ENCODE measurements at places on chromosomes 12 and 14.
A peak's percentile ranks its signal among the peaks of the same experiment; 100 is the strongest.

DNA sequence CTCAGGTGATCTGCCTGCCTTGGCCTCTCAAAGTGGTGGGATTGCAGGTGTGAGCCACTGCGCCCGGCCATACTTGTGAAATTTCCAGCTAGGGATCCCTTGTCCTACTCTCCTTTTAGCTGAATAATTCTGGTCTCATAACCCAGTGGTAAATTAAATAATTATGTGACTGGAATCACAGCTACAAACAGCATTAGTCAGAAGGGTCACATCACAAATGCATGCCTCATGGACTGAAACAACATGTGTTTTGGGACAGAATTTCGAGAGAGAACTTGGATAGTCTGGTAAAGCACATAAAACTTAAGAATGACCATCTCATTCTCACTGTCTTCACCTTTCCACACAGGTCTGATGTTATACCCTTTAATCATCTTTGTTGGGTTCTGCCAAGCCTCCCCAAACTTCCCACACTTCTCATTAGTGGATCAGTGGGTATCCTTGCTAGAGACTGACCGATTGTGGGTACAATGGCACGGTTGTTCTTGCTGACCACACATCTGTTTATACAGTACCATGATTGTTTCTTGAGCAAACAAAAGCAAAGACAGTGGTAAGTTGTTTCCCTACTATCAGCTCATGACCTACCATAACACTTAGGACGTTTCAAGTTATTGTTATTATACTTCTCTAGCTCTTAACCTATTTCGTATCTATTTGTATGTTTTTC lies 5.1 kb downstream of the GPRC5D start:
- no peak for DNase-seq

- no peak for DNase-seq
Measured at GRCh38 chr12:56941299-56942017, 7.2 kb upstream of the SDR9C7 start.

DNA sequence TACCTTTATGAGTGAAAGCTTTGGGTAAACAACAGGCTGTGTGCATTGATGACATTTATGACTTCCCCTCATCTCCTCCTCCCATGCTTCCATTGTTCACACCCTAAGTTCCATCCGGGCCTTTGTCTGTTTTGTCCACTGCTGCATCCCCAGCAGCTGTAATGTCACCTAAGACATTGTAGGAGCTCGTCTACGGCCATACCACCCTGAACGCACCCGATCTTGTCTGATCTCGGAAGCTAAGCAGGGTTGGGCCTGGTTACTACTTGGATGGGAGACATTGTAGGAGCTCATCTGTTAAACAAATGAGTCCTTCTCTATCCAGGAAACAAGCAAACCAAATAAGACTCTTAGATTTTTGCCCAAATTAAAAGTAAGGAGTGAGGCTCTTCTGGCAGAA lies 40.4 kb upstream of the SYCP3 start:
- peak; percentile 76 for DNase-seq

GRCh38 chr12:46267825-46268582 lies 839 bp downstream of the SLC38A1 start:
- peak; percentile 66 for DNase-seq

- no peak for DNase-seq
Measured at GRCh38 chr12:123153906-123154305, 3.0 kb upstream of the PITPNM2 start.

GRCh38 chr12:47822863-47823262 lies 3.2 kb upstream of the HDAC7 start:
- DNase-seq: no peak

- no peak for DNase-seq
Measured at GRCh38 chr12:93879476-93880421, 202.6 kb downstream of the CRADD start.

- DNase-seq: no peak
Measured at GRCh38 chr12:128811806-128812205, 12.0 kb downstream of the SLC15A4 start.

- no peak for DNase-seq
Measured at GRCh38 chr12:72098622-72099021, 160.0 kb downstream of the TPH2 start.

- peak; percentile 92 for DNase-seq
Measured at GRCh38 chr14:60723907-60724618, at the start of gene SIX4. TSS of gene SIX4 (minus strand) at chr14:60724351. CDS start at chr14:60724074, 277 bp downstream.

DNA sequence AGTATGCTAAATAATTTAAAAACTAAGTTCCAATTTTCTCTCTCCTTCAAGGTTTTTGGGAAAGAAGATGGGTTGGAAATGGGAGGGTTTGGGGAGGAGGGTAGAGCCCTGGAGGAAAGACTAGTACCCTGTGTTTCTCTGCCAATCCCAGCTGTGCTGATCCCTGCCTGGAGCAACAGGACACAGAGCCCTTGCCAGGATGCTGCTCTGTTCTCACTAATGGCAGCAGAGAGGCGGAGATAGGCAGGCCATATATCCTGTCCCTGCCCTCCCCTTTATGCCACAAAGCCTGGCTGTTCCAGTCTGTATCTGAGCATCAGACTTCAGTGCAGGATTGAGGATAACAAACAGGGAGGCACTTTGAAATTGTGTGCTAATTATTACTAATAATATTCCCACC lies 99.0 kb downstream of the C12orf75 start:
- DNase-seq: no peak

GRCh38 chr12:104480826-104481440 lies 24.2 kb downstream of the CHST11 start:
- no peak for DNase-seq

DNA sequence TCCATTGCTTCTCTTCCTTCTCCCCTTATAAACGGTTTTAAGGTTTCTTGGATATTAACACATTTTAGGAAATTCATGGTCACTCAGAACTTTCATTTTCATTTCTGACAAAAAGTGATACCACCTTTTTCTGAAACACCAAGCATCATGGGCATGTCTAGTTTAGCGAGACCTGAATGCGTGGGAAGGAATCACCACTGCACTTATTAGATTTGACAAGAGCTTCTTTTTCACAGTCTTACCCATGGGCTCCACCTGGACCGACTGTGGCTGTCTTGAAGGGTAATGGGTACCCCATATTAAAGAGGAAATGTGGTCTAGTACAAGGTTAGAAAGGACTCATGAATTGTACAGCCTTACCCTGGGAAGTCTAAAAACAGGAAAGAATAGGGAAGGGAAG lies 95.4 kb downstream of the KCNK10 start:
- no peak for DNase-seq

DNA sequence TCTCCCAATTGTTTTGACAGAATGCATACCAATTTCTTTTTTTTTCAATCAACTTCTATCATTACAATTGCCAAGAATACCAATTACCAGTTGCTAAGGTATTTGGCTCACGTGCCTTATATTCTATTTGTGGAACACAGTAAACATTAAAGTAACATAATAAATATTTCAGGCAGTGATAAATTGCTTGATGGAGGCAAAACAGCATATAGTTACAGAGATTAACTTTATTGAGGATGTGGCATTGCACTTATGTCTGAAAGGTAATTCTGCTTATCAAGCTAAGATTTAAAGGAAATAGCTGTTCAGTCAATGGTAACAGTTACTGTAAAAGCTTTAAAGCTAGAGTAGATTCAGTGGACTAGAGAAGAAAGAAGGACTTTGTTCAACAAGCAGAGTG lies 1107.8 kb downstream of the FSCB start:
- no peak for DNase-seq

GRCh38 chr14:104891664-104892530 lies 26.8 kb downstream of the CEP170B start:
- no peak for DNase-seq

DNA sequence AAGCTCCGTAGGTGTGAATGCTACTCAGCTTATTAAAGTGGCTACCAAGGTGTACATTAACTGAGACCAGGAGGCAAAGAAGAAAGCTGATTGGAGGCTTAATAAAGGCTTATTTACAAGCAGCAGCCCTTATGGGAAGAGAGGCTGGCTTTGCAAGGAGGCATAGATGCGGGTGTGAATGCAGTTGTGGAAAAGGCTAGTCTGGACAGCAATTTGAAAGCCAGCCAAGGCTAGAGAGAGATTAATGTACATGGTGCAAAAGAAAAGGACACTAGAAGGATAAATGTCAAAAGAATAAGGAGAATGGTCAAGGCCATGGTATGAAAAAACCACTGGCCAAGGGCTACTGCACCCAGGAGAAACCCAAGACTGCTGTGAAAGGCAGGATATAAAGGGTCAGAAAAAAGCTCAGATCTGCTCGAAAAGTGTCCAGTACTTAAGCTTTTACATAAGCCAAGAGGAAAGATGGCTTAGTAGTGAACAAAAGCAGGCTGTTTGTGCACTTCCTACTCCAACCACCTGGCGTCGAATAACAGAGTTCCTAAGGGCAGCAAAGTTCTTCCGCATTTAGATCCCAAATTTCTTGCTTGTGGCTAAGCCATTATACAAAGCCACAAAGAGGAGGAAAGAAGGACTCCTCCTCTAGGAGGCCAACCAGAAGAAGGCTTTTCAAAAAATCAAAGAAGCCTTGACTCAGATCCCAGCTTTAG lies 24.0 kb downstream of the KLRK1 start:
- peak; percentile 69 for DNase-seq

- no peak for DNase-seq
Measured at GRCh38 chr12:33310471-33310870, 129.1 kb downstream of the SYT10 start.

DNA sequence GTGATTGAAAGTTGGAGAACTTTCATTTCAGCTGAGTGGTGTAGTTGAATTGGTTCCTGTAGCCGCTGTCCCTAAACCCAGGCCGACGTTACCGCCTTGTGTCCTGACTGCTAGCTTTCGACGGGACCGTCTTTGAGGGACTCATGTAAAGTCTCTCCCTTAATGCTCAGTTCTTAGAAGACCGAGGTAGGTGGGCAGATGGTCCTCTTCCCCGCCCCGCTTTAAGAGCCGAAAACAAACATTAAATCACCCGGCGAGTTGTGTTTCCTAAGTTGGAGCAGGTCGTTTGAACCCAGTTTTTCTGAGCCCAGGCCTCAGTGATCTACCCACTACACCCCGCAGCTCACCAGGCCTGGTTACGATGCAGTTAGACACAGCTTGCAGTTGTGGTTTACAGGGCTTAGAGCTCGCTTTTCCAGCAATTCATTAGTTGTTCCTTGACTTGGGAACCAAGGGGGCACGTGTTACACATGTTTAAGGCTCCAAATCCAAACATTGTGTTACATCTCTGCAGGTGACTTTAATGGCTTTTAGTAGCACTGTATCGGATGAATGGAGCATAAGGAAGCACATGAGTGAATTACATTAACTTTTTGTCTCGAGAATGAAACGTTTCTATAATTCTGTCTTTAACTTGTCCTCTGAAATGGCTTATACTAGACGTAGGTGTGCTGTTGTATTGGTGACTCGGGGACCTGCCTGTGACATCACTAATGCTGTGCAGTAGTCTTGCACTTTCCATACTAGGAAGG lies 790 bp downstream of the NEDD1 start:
- DNase-seq: peak; percentile 47

GRCh38 chr12:75944097-75944904 lies 87.3 kb downstream of the PHLDA1 start:
- DNase-seq: no peak

- no peak for DNase-seq
Measured at GRCh38 chr14:104771374-104771773, 18.4 kb downstream of the SIVA1 start.

DNA sequence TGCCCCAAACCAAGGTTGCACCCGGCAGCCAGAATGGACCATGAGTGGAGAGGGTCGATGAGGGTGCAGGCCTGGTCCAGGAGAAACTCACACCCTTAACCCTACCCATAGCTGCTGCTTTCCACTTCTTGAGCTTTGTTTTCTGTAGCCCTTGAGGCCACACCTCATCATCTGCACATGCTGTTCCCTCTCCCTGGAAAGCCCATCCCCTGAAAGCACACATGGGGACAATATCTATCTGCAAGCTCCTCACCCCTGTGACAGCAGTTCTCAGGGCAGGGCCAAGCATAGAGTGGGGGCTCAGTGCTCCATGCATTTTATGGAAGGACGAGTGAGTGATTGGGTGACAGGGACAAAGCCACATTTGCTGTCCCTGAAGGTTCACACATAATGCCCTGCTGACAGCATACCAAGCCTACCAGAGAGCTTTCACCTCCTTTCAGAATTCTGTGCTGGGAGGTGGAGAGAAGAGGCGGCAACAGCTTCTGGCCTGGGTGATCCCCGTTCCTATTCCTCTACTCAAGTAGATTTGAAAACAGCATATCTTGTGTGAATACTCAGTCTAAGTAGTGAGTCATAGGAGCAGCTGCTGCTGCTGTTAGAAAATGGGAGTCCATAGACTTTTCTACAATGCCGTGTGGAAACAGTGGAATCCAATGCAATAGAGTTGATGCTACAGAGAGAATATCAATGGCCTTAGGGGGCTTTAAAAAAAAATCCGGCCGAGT lies 44.6 kb downstream of the SRGAP1 start:
- DNase-seq: no peak

DNA sequence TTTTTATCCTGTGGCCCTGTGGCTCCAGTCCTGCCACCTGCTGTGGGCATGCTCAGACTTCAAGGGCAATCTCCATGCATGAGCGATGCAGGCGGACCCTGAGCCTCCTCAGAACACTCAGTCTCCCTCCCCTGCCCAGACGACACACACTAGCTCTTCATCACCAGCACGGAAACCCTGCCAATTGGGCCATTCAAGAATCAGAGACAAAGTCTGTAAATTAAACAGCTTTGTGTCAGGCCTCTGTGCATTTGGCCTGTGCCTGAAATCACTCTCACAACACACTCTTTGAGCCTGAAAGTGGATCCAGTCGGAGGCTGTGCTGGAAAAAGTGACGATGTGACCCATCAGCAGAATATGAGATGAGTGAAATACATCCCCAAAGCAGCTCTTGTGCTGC lies 12.5 kb downstream of the POU6F1 start:
- no peak for DNase-seq

DNA sequence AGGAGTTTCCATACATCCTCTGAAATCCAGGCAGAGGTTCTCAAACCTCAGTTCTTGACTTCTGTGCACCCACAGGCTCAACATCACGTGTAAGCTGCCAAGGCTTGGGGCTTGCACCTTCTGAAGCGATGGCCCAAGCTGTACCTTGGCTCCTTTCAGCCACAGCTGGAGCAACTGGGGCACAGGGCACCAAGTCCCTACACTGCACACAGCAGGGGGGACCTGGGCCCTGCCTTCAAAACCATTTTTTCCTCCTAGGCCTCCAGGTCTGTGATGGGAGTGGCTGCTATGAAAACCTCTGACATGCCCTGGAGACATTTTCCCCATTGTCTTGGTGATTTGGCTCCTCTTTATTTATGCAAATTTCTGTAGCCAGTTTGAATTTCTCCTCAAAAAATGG lies 10.6 kb downstream of the AREL1 start:
- no peak for DNase-seq

DNA sequence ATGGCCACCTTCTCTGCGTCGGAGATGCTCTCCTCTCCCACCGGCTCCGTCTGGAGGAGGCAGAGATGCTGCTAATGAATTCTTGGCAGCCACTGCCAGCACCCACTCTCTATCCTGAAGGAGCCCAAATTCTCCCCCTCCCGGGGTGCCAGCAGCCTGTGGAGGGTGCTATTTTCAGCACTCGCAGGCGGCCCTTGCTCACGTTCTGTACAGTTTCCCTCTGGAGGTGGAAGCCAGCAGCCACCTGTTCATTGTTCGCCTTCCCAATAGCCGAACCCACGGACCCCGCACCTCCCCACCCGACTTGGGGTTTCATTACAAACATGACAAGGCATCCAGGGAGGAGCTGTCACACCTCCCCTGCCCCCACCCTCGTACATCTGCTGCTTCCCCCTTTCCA lies 27.8 kb downstream of the SNRNP35 start:
- DNase-seq: no peak

Data from NCI-H146 (cell line).